Stimulated activated CD4-positive, alpha-beta T cell treated with anti-CD3 and anti-CD28 coated beads, Interleukin-1b, Interleukin-23, amount 100 ng/mL, for 1 hour (primary cell): ENCODE measurements at places on chromosomes 13 and 19.

DNA sequence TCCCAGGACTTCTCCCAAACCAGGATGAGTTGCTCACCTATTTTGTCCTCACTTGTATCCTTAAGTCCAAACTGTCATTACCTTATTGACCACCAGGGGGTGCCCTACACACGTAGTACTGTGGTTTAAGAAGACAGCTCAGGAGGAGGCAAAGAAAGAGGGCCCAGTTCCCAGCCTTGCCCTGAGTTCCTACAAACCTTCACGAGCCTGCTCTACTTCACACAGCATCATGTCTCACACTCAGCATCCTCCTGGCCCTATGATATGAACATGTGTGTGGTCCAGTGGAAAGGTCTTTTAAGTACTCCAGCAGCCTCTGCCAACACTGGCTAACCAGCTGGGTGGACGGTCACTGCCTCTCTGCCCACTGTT is 8.1 kb upstream of the ZNF784 start:
- peak; percentile 80 for DNase-seq

DNA sequence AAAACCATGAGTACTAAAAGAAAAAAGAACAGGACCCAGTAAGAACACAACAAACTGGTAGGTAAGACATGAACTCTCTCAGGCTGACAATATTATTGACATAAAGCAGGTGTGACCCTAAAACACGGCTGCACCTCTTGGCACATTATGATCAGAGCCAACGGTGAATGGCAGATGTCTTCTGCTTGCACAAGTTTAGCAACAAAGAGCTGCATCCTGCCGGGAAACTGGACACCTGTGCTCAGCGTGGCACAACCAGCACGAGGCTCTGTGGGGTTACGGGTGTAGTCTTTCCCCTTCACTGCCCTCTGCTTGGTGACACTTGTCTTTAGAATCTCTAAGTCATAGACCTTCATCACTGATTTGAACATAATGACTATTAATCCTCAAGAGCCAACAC is 97.9 kb downstream of the DOCK9 start:
- no peak for DNase-seq

DNA sequence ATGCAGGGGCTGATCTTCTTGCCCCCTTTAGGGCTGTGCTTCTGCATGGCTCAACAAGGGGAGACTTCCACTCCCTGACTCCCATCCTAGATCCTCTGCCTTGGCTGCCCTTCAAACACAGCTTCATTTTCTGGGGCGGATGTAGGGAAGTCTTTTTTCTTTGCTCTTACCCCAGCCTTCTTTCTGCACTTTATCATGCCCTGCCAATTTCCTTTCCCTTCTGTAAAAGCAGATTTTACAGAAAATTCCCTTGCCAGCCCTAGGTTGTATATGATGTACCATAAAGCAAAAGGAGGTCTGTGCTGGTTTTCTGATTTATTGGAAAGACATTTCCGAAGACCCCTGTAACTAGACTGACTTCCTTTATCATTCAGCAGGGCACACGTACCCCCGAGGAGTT is 283.4 kb downstream of the SHISA2 start:
- DNase-seq, result no peak

GRCh38 chr19:1651568-1652291 is 685 bp downstream of the TCF3 start:
- no peak for DNase-seq

- DNase-seq, result no peak
Observed at GRCh38 chr19:52662631-52663030, 24.5 kb upstream of the ZNF83 start.

DNA sequence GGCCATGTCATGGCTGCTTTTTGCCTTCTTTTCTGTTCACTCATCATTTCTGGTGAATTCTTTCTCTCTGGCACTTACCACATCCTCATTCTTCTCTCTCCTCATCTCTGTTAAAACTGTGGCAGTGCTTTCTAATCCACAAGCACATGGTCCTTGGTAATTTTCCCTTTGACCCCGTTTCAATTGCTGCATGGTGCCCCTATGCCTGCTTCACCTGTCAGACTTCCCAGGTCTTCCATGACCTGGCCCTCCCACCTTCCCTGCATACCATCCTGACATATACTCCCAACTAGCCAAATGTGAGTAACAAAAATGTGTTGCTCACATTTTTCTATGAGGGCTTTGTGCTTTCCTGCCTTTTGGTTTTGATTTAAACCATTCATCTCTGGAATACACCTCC is 286.5 kb downstream of the MTUS2 start:
- no peak for DNase-seq

DNA sequence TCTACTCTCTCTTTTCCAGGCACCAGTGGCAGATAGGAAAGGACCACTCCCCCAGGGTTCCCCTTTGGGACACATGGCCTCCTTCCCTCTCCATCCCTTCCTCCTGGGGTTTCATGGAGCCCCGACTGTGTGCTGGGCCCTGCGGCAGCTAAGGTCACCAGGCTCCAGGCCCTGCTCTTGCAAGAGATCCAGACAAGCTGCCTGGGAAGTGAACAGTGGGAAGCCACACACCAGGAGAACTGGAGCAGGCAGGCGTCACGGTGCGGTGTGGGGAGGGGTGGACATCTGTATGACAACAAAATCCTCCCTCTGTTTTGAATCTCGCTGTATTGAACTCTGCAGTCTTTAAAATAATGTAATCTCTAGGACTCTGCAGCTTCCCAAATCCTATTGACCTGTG is 330.1 kb downstream of the UQCRFS1 start:
- no peak for DNase-seq

DNA sequence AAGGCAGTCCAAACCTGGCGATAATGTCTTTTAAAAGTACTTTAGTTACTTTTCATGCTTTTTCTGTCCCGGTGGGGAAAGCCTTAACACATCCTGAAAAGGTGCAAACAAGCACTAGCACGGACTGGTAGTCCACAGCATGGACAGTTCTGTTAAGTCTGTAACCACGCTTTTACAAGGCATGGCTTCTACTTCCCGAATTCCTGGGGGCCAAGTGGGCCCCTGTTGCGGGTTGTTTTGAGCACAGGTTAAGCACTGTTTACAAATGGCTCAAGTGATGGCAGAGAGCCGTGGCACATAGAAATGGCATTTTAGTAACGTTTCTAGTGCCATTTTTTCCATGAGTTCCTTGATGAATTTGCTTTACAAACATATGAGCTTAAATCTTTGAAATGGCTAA is 37.6 kb downstream of the ZNF493 start:
- DNase-seq, result no peak

GRCh38 chr19:5857203-5858081 is 6.2 kb upstream of the FUT3 start:
- no peak for DNase-seq

DNA sequence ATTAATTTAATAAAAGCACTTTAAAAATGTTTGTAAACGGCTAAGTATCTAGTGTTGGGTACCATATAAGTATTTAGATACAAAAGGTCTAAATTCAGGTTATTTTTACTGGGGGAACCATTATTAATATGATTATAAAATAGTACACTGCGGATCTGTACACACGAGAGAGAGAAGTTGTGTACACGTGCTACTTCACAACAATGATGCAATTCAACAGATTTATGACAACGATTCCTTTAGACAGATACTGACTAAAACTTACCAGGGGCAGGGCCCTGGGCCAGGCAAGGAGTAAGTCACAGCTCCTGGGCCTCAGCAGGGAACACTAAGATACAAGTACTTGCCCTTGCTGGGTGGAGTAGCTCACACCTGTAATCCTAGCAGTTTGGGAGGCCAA is 29.1 kb upstream of the TPTE2 start:
- DNase-seq, result no peak

DNA sequence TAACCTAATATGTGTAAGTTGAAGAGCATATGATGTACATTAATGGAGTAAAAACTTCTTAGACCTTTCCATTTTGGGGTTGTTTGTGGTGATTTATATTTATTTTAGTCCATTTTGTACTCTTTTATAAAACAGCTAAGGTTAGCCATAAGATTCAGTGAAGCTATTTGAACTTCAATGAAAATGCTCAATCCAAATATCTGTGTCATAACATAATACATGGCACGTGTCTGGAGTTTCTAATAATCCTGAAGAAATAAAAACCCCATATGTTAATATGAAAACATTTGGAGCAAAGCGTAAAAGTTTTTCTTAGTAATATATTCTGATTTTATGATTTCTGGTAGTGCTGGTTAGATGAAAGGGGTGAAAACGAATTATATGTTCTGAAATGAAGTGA is 1729.7 kb downstream of the PCDH9 start:
- no peak for DNase-seq

DNA sequence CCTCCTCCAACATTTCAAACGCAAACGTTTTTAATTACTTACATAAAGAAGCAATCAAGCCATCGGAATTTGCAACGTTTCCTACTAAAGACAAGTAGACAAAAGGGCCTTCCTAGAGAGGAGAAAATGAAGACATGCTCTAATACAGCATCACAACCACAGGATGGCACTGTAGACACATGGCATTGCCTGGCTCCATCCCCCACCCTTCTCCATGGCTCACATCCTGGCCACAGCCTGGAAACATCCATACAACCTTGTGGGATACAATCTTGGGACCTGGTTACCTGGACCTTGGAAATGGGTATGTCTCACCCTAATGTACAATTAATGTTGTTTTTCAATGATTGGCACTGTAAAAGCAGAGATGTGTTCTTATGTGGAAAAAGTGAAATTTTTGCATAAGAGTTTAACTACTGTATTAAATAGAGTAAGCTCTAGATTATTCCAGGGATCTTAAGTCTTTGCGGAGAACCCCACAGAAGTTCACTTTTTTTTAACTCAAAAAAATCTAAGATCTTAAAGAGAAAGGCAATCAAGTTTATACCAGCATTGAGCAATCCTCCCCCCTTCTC is 21.5 kb downstream of the EBPL start:
- DNase-seq, result no peak

DNA sequence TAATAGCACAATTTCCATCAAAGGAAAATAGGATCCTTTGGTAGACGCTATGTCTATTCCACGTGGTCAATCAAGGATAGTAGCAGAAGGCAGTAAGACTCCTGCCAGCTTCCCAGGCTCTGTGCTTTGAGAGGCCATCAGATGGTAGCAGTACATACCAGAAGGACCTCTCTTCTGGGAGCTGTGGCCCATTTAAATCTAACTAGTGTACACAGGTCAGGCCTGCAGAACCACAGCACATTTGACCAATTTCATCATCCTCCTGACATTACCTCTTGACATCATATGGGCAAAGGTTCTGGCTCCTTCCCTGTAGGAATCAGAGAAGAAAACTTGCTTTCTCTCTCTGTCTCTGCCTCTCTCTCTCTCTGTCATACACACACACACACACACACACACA is 229.6 kb upstream of the HTR2A start:
- DNase-seq, result no peak

DNA sequence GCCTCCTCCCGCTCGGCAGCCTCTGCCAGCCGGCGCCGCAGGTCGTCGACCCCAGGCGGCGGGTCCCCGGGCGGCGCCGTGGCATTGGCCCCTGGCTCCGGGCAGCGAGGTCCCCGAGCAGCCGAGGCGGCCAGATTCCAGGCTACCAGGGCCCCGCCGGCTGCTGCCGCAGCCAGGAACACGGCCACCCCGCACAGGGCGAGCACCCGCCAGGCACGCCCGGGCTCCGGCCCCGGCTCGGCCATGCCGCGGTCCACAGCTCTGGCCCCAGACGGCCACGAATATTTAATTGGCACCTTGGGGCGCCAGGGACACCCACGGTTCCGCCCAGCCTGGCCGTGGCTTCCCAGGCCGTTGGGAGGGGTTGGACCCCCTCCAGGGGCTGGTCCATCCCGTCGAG is at the start of gene CCDC194:
Gene CCDC194 (minus strand): TSS at position 283 of the 400 bp plus-strand sequence. CDS start 38 bp downstream, at position 245.
- DNase-seq, result no peak

DNA sequence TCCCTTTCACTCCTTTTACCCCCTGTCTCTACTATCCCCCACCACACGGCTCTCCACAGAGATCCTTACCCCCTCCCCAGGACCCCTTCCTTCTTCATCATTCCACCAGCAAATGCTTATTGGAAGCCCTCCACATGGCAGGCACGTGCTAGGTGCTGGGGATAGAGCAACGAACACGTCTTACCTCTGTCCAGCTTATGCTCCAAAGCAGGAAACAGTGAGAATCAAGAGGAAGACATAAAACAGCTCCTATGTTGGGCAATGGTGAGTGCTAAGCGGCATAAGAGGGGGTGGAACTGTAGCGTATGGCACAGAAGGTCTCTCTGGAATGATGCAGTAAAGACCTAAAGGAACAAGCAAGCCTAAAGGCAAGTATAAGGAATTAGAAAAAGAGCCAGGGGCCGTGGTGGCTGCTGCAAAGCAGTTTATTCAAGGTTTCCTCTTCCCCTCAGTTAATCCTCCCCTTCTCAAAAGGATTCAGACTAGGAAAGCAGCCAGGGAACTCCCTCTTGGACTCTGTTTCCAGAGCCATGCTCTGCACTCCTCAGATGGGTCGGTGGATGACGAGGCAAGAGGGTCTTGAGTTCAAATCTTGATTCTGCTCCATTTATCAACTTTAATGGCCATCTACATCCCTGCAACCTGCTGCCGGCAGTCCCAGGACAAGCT is 289.4 kb downstream of the FOXO1 start:
- DNase-seq, result no peak
